Colonic mucosa (tissue), 4 donors: ENCODE measurements at places on chromosomes 11 and 22. TPM values are rescaled to one million over a fixed set of nuclear protein-coding genes. Genes with fewer than 3 reads are reported as not detected.

Gene ELMOD1
- total RNA-seq: 0.11 TPM

Gene OR8G5
- total RNA-seq: not detected

Gene DLAT
- 73.4 TPM for total RNA-seq

Gene PGM2L1
- 11.1 TPM for total RNA-seq

Gene SPON1
- 91.4 TPM for total RNA-seq

Gene ROBO4
- total RNA-seq: 4.0 TPM

Gene PATE2
- total RNA-seq: not detected

Gene BIK
- total RNA-seq: 31.4 TPM

Gene KRTAP5-1
- not detected for total RNA-seq

Gene CD248
- total RNA-seq: 4.9 TPM

Gene MOV10L1
- 0.50 TPM for total RNA-seq

Gene TCN2
- total RNA-seq: 9.3 TPM

Gene MMP1
- total RNA-seq: 2.9 TPM

Gene RASSF10
- total RNA-seq: 4.7 TPM

Gene LGR4
- 88.2 TPM for total RNA-seq

Gene OR51I2
- total RNA-seq: not detected

Gene KCTD14
- total RNA-seq: 19.5 TPM

Gene SLC22A9
- total RNA-seq: 0.22 TPM

Gene RIN1
- 11.6 TPM for total RNA-seq

Gene ASCL2
- total RNA-seq: 16.4 TPM

Gene PNPLA3
- 0.15 TPM for total RNA-seq

Gene TSKU
- total RNA-seq: 41.3 TPM

Gene LRRN4CL
- 3.3 TPM for total RNA-seq

Gene VPS37C
- 26.8 TPM for total RNA-seq

Gene ALX4
- total RNA-seq: not detected

Gene SAA4
- 0.86 TPM for total RNA-seq

Gene MPPED2
- 0.57 TPM for total RNA-seq

Gene SRRD
- total RNA-seq: 16.4 TPM

Gene PYGM
- 2.7 TPM for total RNA-seq

Gene HORMAD2
- total RNA-seq: not detected

Gene RTL10
- 14.1 TPM for total RNA-seq

Gene RNF214
- total RNA-seq: 20.0 TPM

Gene ADSL
- total RNA-seq: 26.4 TPM

Gene TMPRSS4
- total RNA-seq: 309 TPM

Gene SEPTIN5
- total RNA-seq: 2.5 TPM

Gene LRRC56
- 2.8 TPM for total RNA-seq

Gene ZP1
- total RNA-seq: 0.35 TPM

Gene PPM1F
- total RNA-seq: 15.3 TPM

Gene NXPE1
- 210 TPM for total RNA-seq

Gene TMEM218
- total RNA-seq: 8.7 TPM

Gene PANX2
- total RNA-seq: not detected

Gene HIRA
- total RNA-seq: 41.5 TPM

Gene FUT4
- 28.5 TPM for total RNA-seq

Gene OR52E8
- total RNA-seq: not detected

Gene GALNT18
- 8.3 TPM for total RNA-seq

Gene DCHS1
- 8.3 TPM for total RNA-seq

Gene APOA4
- not detected for total RNA-seq

Gene MS4A3
- not detected for total RNA-seq

Gene UBTFL1
- not detected for total RNA-seq

Gene MUC5B
- 655 TPM for total RNA-seq

Gene TRIM34
- total RNA-seq: 7.8 TPM

Gene TSGA10IP
- total RNA-seq: not detected
